ENCODE measurements at places on chromosomes 4 and X. TPM values are rescaled to one million over a fixed set of nuclear protein-coding genes. Genes with fewer than 3 reads are reported as not detected.

The RENBP gene
- total RNA-seq = 6.9 TPM

- no peaks in the 10 kb centered on the region for H3K36me3 ChIP-seq
- H3K27me3 ChIP-seq = no peaks in the 10 kb centered on the region
- no peak overlapping the region for H3K27ac ChIP-seq
- DNase-seq = no peak
- H3K4me3 ChIP-seq = no peak overlapping the region
These were observed 9.7 kb downstream of the PPEF2 start for GRCh38 chr4:75892508-75892907.

DNA sequence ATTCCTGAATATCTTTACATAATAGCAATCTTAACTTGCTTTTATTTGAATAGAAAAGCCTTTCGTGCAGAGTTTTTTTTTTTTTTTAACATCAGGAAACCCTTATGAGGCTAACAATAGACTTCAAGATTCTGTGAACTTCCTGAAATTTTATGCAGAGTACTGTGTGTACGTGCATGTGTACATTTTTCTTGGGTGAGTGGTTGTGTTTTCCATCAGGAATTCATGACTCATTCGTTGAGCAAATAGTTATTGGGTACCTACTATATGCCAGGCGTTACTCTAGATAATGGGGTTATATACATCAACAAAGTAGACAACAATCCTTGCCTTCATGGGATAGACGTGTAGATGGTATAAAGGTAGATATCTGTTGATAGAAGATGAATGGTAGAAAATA lies 59.1 kb downstream of the MRPL1 start:
- no peaks in the 10 kb centered on the region for H3K36me3 ChIP-seq
- no peak overlapping the region for H3K4me3 ChIP-seq
- no peak overlapping the region for H3K27ac ChIP-seq
- no peaks in the 10 kb centered on the region for H3K4me1 ChIP-seq
- no peak for DNase-seq
- H3K27me3 ChIP-seq = no peaks in the 10 kb centered on the region

The ERCC6L gene
- total RNA-seq = 0.33 TPM

The SHISA3 gene
- 0.33 TPM for total RNA-seq

DNA sequence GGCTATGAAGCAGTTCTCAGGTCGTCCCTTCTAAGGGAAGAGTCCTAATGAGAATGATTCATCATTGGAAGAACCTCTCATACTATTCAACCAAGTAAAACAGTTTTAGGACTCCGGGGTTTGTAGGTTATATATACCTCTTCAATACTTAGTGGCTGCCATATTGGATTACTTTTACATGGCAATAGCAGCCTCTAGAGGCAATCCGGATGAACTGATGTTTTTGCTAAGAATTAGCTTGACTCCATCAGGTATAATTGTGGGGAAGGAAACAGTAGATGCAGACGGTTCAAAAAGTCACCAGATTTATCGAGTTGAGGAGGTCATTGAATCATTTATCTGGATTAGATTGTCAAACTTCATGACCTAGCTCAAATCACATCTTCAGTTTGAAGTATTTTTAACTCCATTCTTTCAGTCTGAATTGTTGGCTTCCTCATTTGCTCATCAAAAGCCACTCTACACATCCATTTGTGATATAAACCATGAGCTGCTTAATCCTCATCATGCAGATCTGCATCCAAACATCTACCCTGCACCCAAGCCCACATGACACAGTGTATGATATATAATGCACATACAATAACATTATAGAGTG lies 28.4 kb downstream of the GUCY1B1 start:
- H3K4me1 ChIP-seq = no peaks in the 10 kb centered on the region
- DNase-seq = no peak
- no peaks in the 10 kb centered on the region for H3K27me3 ChIP-seq
- H3K27ac ChIP-seq = no peak overlapping the region
- H3K36me3 ChIP-seq = no peaks in the 10 kb centered on the region
- H3K4me3 ChIP-seq = no peak overlapping the region

DNA sequence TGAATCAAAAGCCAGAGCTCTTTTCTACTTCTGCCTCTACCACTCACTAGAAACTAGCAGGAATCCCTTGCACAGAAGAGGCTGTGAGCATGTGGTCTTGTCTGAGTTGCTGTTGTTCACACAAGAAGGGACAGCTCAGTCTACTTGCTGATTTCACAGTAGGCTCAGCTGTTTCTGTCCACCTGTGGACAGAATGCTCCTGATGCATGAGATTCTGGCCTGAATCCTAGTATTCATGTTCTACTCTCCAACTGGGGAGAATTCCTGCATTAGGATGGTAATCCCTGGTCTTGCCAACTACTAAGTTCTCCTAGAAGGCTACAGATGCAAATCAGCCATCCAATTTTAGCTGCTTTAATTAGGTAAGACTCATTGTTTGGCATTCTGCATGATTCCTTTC lies 112.8 kb downstream of the PPA2 start:
- H3K4me1 ChIP-seq = no peaks in the 10 kb centered on the region
- no peak overlapping the region for H3K4me3 ChIP-seq
- H3K36me3 ChIP-seq = no peaks in the 10 kb centered on the region
- DNase-seq = no peak
- no peaks in the 10 kb centered on the region for H3K27me3 ChIP-seq

The BEX3 gene
- 95.4 TPM for total RNA-seq

The CCDC160 gene
- 3.6 TPM for total RNA-seq

DNA sequence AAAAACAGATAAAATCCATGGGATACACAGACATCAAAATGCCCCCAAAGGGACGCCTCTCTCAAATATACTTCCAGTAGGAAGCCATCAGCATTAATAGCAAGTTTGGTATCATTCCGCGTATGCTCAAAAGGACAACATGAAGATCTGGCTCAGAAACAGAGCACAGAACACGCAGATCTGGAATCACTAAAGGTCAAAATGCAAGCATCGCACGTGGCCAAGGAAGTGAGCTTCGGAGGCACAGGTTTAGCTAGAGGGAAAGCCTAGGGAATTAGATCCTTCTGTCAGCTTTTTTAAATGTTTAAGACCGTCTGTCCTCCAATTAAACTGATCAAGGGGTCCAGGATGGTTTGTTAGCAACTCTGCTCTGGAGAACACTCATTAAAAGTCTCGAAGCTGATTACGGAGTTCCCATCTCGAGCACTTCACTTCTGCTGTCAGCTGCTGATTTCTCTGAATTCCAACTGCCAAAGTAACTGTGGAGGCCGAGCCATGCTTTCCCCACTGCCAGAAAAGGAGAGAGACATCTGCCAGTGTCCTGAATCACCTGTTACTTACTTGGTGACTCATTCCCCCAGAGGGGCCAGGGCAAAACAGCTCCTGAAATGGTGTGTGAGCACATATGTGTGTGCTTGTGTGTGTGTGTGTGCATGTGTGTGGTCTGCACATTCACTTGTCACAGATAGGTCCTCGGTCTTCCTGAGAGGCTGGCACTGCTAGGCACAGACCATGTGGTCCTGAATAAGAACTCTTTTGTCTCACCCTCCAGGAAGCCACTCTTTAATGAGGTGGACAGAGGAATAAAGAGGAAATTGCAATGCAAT lies 177.7 kb upstream of the PPARGC1A start:
- H3K4me1 ChIP-seq = no peaks in the 10 kb centered on the region
- no peak overlapping the region for H3K4me3 ChIP-seq
- H3K27ac ChIP-seq = no peak overlapping the region
- no peak for DNase-seq

- H3K36me3 ChIP-seq = no peaks in the 10 kb centered on the region
- H3K4me3 ChIP-seq = no peak overlapping the region
- peaks cover 20% of the 10 kb centered on the region for H3K4me1 ChIP-seq
- no peak overlapping the region for H3K27ac ChIP-seq
- H3K27me3 ChIP-seq = no peaks in the 10 kb centered on the region
- no peak for DNase-seq
These were observed 92.0 kb downstream of the APBB2 start for GRCh38 chr4:41122309-41122708.

DNA sequence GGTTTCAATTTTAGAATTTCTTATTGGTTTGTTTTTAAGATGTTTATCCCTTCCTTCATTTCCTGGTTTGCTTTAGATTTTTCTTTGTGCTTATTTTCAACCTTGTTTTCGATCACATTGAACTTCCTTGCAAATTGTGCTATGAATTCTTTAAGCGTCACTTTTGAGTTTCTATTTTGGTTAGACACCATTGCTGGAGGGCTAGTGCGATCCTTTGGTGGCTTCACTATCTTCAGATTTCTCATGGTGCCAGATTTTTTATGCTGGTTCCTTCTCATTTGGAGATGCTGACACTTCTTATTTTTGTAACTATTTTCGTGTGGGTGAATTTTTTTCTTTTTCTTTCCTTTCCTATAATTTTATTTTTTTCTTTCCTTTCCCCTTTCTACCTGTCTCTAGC lies 227.2 kb upstream of the HDX start:
- no peaks in the 10 kb centered on the region for H3K4me1 ChIP-seq
- H3K27ac ChIP-seq = no peak overlapping the region
- DNase-seq = no peak
- H3K36me3 ChIP-seq = no peaks in the 10 kb centered on the region
- no peak overlapping the region for H3K4me3 ChIP-seq
- peaks cover under 1% of the 10 kb centered on the region for H3K27me3 ChIP-seq

The NR3C2 gene
- 13.8 TPM for total RNA-seq

DNA sequence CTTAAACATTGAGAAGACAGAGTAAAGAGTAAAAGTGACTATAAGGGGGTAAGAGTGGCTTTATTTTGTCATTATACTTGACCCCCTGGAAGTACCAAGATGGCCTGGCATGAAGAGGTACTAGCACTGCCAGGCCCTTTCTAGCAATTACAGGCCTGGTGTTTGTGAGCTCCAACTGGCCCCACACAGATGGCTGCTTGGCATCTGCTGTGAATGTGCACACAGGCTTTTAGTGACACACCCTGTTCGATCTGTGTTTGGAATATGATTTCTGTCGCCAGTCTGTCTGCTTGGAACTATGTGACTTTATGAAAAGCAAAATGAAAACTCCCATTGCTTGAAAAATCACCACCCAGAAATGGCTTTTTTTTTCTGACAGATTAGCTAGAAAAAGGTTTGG lies 123.3 kb downstream of the CLCN4 start:
- no peak overlapping the region for H3K27ac ChIP-seq
- no peaks in the 10 kb centered on the region for H3K27me3 ChIP-seq
- no peaks in the 10 kb centered on the region for H3K4me1 ChIP-seq
- DNase-seq = no peak

GRCh38 chr4:94115687-94116086 lies 92.0 kb upstream of the SMARCAD1 start:
- H3K4me1 ChIP-seq = no peaks in the 10 kb centered on the region
- H3K27me3 ChIP-seq = no peaks in the 10 kb centered on the region
- no peak for DNase-seq
- no peaks in the 10 kb centered on the region for H3K36me3 ChIP-seq
- no peak overlapping the region for H3K4me3 ChIP-seq

DNA sequence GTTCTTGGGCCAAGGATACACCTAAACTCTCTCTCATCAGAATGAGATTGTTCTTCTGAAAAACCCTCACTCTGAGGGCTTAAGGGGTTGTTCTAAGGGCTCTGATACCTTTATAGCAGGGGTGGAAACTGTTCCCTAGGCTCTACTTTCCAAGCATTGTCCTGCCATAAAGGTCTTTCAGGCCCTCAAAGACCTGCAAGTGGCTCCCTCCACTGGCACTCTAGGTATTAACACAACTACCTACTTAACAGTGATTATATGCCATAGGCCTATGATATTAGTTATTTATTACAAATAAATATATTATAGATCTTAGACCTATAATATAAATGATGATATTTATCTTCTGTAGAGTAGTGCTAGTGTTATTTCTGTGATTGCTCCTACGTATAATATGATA lies 473.7 kb upstream of the RPS6KA3 start:
- no peaks in the 10 kb centered on the region for H3K27me3 ChIP-seq
- H3K4me3 ChIP-seq = no peak overlapping the region
- H3K4me1 ChIP-seq = no peaks in the 10 kb centered on the region
- DNase-seq = no peak
- H3K27ac ChIP-seq = no peak overlapping the region

DNA sequence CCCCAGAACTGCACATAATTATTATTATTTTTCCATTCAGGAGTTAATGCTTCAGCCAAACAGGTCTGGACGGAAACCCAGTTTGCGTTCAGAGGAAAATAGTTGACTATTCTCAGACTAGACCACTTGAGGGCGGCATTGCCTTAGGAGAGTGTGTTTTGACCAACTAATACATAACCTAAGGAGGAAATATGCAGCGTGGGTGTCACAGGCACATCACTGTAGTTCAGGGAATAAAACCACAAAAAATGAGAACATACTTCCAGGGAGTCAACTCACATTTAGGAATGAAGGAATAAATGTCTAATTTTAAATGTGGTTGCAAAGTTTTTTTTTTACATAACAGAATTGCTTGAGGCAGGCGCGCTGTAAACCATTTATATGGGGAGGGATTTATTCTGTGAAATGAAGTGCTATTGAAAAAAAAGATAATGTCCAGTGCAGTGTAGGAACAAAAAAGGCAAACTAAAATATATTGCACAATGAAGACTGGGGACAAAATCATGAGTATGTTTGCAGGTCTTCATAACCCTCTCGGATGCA lies 93.3 kb downstream of the SYNPO2 start:
- peak overlapping the region; percentile 46 for H3K27ac ChIP-seq
- peak overlapping the region; percentile 7 for H3K4me3 ChIP-seq
- no peaks in the 10 kb centered on the region for H3K4me1 ChIP-seq
- DNase-seq = peak; percentile 77
- no peaks in the 10 kb centered on the region for H3K27me3 ChIP-seq

GRCh38 chr4:113575401-113575800 lies 186.1 kb downstream of the CAMK2D start:
- no peaks in the 10 kb centered on the region for H3K27me3 ChIP-seq
- H3K4me3 ChIP-seq = no peak overlapping the region
- H3K27ac ChIP-seq = no peak overlapping the region
